ENCODE measurements at places on chromosomes 2 and 18.
A peak's percentile ranks its signal among the peaks of the same experiment; 100 is the strongest.

GRCh38 chr2:41729800-41730364 is 317.9 kb upstream of the PKDCC start:
- DNase-seq: no peak

DNA sequence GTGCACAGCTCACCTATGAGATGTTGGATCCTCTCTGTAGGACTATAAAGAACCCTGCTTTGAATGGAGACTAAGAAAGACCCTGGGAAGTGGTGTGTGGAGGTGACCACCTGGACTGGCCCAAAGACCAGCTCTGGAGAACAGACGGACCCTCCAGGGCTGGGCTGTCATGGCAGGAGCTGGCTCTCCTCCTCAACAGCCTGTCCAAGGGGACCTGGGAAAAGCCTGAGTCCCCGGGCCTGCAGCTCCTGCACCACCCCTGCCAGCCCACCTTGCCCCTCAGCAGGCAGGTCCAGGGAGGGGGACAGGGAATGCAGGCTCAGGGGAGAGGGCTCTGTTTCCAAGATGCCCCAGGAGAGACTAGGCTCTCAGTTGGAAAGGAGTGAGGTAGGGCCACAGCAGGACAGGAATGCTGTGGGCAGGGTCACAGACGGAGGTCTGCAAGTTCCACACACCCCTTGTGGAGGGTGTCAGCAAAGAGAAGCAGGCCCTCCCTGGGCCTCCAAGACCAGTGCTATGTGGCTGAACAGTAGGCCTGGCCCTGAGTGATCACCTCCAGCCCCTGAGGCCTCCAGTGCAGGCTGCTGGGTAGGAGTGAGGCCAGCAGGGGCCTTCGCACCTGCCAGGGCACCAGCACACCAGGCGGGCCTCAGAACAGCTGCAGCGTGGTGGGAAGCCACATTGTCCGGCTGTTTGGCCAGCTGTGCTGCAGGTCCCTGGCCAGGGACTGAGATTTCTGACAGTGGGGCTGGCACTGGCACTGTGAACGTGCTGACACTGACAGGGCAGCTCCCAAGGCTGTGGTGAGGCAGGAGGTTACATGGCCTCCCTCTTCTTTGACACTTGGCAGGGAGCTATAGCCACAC is 86.4 kb upstream of the OTOS start:
- DNase-seq: no peak

- no peak for DNase-seq
Observed at GRCh38 chr18:75369026-75369721, 58.3 kb downstream of the SMIM21 start.

DNA sequence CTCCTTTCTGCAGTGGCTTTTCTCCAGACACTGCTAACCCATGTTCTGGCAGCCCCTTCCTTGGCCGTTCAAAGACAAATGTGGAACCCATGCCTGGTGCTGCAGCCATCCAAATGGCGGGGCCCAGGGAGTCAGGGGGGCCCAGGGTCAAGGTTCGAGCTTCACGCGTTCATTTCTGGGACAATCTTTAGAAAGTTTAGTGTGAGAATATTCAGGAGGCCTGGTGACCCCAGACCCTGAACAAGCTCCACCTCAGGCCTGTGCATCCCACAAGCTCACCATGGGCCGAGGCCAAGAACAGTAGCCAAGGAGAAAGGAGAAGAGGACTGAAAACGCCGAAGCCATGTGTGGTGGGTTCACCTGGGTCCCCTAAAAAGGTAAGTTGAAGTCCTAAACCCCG is 54.4 kb downstream of the ANKMY1 start:
- no peak for DNase-seq

DNA sequence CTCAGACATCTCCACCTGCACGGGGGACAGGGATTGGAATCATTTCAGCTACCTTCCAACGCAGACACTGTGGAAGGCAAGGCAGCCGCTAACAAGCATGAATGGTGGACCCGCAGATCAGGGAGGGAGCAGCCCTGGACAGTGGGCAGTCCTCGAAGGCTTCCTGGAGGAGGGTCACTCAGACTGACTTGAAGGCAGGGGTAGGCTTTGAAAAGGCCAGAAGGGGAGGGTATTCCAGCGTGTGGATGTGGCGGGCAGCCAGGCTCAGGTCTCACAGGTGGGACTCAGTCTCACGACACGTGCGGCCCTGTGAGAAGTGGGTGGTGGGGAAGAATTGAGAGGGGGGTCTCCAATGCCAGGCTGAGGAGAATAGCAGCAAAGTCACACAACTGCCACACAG is 29.9 kb downstream of the DYSF start:
- no peak for DNase-seq

- DNase-seq: no peak
Observed at GRCh38 chr18:40099641-40100040, 1855.4 kb upstream of the PIK3C3 start.

GRCh38 chr2:237235383-237236095 is 149.8 kb downstream of the COPS8 start:
- no peak for DNase-seq

DNA sequence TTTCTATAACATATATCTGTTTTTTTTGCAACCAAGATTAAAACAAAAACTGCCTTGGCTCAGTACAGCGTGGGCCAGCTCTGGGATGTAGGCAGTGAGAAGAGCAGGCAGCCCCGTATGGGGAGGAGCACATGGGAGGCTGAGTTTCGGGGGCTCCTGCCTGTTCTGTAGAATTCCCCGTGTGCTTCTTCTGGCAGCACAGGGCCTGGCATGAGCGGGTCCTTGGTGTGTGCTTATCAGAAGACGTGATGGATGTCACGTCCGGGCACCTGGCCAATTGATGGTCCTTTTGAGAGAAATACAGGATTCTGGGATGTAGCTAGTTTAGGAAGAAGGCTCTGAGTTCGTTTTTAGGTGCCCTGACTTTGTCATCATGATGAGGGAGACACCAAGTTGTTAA is 16.2 kb downstream of the IMPA2 start:
- no peak for DNase-seq

DNA sequence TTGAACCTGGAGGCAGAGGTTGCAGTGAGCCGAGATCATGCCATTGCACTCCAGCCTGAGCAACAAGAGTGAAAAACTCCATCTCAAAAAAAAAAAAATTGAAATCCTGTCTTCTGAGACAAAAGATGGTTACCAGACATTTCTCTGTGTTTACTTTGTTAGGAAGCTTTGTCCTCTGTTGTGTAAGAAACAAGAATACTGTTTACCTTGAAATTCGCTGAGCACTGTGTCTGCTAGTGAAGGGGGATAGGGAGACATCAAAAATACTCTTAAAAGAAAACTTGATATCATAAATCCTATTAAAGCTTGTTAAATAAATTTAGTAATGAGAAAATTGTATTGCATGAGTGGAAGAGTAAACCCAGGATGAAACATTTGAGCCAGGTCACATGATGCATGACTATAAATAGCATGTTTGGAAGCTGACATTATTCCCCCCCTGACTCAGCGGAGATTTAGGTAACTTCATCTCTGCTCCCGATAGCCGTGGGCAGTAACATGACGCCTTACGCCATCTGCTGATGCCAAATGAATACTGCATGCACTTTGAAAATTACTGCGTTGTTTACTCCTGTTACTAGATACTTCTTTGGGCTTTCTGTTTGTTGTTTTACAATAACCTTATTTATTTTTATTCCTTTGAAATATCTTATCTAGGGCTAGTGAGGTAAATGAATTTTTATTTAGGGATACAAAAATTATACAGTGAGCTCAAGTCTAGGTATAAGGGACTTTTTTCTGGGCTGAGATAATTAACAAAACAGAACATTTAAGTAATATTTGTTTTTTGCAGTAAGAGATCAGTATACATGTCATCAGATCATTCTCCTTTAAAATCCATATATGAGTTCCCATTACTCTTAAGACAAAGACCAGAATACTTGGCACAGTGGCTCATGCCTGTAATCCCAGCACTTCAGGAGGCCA is 134.9 kb downstream of the MAP3K20 start:
- peak; percentile 61 for DNase-seq

- peak; percentile 26 for DNase-seq
Observed at GRCh38 chr2:8455236-8456150, 226.4 kb upstream of the ID2 start.

DNA sequence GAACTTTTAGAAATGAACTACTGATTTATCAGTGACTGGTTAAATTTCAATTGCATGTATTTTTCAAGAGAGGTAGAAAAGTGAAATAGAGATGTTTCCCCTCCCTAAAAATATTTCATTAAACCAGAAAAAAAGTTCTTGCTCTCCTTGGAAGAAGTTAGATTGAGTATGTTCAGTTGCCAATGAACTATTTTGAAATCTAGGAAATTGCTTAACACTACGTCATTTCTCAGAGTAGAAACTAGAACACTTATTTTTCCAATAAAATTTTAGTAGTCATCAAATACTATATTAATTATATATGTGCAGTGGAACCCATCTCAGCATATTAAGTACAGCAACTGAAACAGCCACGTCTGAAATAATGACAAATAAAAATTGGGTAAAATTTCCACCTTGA is 51.8 kb upstream of the STAT1 start:
- DNase-seq: no peak

All from CD4-positive, alpha-beta T cell treated with Interleukin-17A for 1 hour (primary cell).